ENCODE measurements at places on chromosomes 11 and 22.

- no peak for DNase-seq
Observed at GRCh38 chr11:5749836-5750235, 4.2 kb upstream of the OR52N4 start.

DNA sequence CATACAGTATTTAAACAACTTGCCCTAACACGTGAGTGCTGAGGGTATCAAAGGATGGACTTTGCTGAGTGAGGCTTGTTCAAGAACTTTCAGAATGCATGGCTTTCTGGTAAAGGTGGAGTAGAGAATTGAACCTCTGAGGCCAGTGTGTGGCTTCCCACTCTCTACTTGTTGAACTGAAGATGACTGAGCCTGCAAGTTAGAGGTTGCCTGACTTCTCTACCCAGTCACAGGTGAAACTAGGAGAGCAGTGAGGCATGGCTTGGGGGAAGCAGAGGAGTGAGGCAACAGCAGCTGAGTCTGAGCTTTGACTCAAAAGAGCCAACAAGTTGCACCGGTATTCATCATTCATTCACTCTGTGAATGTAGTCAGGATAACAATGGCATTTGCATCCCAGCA, 256.4 kb upstream of the SESN3 start:
- no peak for DNase-seq

GRCh38 chr11:74371269-74372052, 26.8 kb downstream of the PGM2L1 start:
- DNase-seq: no peak

- no peak for DNase-seq
Observed at GRCh38 chr11:119374632-119375336, 6.7 kb downstream of the USP2 start.

GRCh38 chr11:85923455-85923854, 68.3 kb downstream of the CCDC83 start:
- DNase-seq: no peak

DNA sequence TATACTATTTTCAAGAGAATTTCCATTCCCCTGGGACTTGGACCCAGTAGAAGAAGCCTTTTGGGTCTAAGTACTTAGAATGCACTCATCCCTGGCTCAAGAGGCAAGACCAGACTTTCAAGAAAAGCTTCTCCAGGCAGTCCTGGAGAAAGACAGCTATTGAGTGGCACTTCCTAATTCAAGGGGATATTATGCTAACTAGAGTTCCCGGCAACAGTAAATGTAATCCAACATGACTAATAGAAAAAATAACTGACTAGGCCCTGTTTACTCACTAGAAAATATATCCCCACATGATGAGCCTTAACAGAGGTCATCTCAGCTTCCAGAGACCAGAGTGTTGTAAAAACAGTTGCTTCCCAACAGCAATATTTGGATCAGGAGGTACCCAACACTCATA, 47.2 kb upstream of the AKIP1 start:
- no peak for DNase-seq

DNA sequence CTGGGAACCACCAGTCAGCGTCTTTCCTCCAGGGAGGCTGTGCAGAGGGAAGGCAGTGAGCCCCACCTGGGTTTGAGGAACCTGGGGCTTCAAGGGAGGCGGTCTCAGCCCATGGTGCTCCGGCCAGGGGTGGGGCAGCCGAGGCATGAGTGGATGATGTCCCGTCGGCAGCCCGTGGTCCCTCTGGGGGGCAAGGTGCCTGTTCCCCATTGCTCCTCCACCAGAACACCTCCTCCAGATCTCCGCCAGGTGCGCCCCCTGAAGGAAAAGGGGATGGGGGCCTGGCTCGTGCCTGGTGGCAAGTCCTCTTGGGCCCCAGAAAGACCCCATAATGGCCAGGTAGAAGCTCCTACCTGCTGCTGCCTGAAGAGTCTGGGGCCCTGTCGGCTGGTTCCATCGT, 94.1 kb downstream of the KCNQ1 start:
- no peak for DNase-seq

- DNase-seq: no peak
Observed at GRCh38 chr11:125579811-125580210, 10.5 kb downstream of the EI24 start.

- DNase-seq: peak; percentile 44
Observed at GRCh38 chr11:69298267-69299022, 4.5 kb downstream of the MYEOV start.

DNA sequence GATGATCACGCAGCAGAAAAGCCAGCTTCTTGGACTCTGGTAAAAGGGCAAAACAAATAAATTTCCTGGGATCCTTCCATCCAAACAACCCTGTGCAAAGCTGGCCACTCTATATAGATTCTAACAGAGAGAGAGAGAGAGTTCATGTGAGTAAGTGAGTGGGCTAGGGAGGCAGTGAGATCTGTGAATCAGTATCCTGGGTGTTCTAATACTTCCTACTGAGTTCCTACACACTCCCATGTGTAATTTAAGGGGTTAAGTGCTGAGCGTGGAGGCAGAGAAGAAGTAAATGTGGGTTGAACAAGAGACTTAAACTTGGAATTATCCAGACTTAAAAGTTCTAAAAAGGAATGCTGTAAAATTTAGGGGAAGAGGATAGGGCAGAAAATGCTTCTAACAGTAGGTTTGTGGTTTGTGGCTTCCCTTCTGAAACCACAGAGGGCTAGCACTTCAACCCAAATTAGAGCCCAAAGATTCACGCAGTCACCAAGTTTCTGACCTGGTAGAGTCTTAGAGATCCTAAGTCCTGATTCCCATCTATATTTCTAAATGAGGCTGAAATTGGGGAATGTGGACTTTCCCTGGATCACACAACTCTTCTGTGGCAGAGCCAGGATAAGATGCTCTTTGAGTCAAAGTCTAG, 413.9 kb downstream of the TENM4 start:
- DNase-seq: no peak

DNA sequence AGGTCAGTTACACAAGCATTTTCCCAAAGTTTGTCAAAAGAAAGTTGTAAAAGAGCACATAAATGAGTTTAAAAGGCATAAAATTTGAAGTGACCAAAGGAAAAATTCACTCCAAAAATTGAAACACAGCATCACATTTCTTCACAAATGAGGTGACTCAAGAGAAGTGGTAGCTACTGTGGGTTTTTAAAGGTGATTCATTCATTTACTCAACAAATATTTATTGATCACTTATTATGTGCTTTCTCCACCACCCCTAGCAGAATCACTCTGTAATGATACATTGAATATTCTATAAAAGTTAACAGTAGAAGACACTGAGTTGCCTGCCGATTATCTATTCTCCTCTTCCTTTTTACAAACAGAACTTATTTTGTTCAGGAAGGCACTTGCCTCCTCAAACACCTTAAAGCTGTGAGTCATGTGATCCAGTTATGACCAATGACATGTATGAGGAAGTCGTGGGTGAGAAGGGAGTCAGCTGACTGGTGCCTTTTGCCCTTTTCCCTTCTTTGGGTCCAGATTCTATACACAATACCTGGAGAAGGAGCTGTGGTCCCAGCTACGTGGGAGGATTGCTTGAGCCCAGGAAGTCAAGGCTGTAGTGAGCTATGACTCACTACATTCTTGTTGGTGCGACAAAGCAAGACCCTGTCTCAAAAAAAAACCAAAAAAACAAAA, 67.7 kb upstream of the CLNS1A start:
- peak; percentile 4 for DNase-seq

GRCh38 chr11:42410251-42410955, 901.4 kb upstream of the API5 start:
- DNase-seq: no peak

DNA sequence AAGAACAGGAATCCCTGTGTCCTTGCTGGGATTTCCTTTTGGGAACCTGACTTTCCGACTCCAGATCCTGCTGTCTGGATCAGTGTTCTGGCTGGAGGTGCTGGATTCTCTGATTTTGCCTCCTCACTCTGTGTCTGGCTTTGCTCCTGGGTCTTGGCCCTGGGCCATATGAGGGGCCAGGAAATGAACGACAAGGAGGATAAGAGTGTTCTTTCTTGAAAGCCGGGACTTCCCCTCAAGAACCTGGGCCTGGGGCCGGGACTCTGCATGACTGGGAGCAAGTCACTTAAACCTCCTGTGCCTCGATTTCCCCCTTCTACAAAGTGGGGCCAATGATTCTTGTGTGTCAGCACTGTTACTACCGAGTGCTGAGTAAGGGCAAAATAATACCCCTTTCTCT, 2.9 kb upstream of the MYO7A start:
- no peak for DNase-seq

DNA sequence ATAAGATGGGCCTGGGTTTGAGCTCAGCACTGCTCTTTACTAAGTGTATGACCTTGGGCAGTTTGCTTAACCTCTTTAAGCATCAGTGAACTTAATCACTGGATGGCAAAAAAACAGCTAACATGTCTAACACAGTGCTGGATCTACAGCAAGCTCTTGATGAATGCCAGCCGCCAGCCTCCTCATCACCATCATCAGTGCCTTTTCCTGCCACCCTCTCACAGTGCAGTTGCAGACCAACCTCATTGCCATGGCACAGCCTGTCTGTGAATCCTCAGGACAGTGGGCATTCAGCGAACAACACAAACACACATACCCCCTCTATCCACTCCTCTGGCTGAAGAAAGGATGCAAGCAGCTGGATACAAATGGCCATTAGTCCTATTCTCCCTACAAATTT, 133.0 kb downstream of the OPCML start:
- DNase-seq: no peak

DNA sequence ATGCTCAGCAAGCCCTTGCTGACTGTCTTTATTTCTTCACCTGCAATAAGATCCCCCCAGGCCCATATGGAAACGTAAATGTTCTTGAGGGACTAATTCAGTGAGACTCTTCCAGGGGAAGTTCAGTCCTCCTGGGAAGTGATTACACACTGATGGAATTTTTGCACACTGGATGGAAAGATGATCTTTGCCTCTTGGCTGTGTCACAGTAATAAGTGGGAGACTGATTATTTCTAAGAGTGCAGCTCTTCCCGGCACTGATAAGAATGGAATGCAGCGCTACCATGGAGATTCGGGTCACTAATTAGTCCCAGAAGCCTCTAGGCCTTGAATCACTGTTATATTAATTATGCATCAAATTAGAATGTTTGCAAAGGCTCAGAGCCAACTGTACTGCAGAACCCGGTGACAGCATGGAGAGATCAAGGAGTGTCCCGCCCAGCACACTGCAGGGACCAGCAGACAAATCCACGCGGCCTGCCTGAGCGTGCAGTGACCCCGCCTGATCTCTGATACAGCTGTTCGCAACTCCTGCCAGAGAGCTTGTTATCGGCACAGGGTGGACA, 178.3 kb downstream of the SNX19 start:
- no peak for DNase-seq

GRCh38 chr11:124798991-124799347, 1.2 kb downstream of the MSANTD2 start:
- peak; percentile 1 for DNase-seq

DNA sequence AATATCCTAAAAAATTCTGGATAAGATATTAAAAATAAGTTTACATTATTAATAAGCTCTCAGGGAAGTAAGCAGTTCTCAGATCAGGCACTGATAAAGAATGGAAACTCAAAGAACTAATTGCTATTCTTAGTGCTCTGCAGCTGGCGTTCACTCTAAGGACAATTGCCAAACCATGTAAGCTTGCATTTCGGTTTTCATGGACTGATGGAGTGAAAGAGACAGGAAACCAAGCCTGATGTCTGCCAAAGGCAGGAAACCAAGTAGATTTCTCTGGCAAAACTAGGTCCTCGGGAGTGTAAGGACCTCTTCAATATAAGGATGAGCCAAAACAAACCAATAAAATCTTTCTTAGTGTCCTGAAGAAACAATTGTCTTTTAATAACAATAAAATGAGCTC, 355.2 kb downstream of the RAB38 start:
- no peak for DNase-seq

GRCh38 chr11:93089474-93090102, 108.2 kb downstream of the SLC36A4 start:
- no peak for DNase-seq

DNA sequence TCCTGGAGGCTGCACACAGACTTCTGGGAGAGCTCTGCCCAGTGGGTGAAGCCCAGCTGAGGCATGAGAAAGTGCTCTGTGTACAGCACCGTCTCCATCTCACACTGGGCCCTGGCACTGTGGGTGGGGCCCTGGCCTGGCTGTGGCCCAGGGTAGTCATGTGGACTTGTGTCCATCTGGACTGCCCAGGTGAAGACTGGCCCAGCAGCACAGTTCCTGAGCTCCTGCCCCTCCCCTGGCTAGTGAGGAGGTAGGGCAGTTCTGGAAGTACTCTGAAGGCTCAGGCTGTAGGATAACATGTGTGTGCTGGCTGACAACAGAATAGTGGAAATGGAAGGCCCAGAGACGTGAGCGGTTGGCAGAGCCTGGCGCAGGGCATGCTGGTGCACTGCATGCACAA, 35.4 kb downstream of the RSPH14 start:
- no peak for DNase-seq

- no peak for DNase-seq
Observed at GRCh38 chr22:20125201-20126174, 6.1 kb upstream of the ZDHHC8 start.

GRCh38 chr11:46554213-46555147, 39.3 kb downstream of the AMBRA1 start:
- DNase-seq: no peak

- peak; percentile 50 for DNase-seq
Observed at GRCh38 chr11:66559142-66559865, 9.1 kb downstream of the CTSF start.

GRCh38 chr11:78223320-78223954, 34.7 kb downstream of the USP35 start:
- no peak for DNase-seq

- DNase-seq: peak; percentile 25
Observed at GRCh38 chr11:122814401-122814800, 23.9 kb upstream of the CRTAM start.

DNA sequence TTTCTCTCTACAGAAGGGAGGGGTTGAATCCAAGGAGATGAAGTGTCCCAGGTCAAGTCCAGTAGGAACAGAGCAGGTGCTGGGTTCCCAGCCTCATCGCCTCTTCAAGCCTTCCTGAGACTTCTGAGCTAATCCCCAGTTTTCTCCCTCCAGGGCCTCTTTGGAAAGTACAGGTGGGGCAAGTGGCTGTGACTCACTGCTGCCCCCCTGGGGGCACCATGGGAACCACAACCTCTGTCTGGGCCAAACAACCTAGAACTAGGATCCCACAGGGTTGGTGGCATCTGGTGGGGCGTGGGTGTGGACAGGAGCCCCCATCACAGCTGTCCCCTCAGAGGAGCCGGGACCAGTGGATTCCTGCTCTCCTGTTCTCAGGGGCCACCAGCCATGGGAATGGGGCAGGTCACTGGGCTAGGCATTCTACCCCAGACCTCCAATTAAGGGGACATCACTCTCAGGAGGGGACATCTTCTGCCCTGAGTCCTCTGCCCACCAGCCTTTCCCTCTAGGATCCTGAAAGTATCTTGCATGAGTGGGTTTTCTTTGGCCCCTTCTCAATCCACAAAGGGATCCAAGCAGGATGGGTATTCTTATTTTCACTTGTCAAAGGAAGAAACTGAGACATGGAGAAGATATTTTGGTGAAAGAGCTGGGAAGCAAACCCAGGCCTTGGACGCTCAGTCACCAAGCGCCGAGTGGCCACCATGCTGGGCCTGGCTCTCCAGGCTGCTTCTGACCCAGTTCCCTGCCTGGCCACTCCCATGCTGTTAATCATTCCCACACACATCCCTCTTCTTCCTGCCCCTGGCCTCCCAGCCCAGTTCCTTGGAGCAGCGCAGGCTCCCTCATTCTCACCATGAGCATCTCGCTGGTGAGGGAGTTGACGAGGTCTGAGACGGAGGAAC, 23.8 kb downstream of the LRRC10B start:
- peak; percentile 38 for DNase-seq

GRCh38 chr22:33099593-33099992, 41.4 kb upstream of the SYN3 start:
- DNase-seq: no peak

- DNase-seq: no peak
Observed at GRCh38 chr22:17339095-17339693, 30.1 kb upstream of the CECR2 start.

GRCh38 chr22:31199187-31199586, 12.9 kb upstream of the LIMK2 start:
- DNase-seq: no peak
